ENCODE measurements at places on chromosomes 4 and X. TPM values are rescaled to one million over a fixed set of nuclear protein-coding genes. Genes with fewer than 3 reads are reported as not detected.

DMRTC1 gene
- 0.41 TPM for polyA plus RNA-seq

BCAP31 gene
- 148 TPM for polyA plus RNA-seq

GAGE12E gene
- polyA plus RNA-seq = not detected

- no peak for DNase-seq
Observed at GRCh38 chr4:184648054-184648312, 1.3 kb downstream of the CASP3 start.

GRCh38 chr4:66034262-66034661 is 364.0 kb upstream of the EPHA5 start:
- DNase-seq = no peak

DNA sequence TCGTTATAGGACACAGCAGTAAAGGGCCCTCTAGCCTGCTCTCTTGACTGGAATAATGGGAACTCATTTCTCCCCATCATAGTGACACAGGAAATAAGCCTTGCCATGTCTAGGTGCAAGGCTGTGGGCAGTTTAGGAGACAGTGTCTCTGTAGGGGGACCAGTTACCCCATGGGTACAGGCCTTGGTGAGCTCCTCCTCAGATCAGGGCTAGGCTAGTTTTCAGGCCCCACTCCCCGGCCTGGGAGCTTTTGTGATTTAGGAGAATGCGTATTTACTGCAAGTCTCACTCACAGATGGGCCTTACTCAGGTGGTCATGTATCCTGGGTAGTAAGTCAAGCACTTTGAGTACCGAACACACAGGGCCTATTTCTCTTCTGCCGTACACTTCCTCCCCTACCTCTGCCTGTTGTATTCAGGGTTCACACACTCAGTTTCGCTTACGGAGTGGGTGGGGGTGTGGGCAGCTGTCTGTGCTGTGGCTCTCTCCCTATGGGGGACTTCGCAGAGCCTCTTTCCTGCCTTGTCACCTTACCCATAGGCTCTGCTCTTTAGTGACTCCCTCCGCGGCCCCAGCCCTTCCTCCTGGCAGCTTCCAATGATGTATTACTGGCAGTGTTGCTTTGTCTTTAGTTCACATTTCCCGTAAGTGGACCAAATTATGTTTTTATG is 34.2 kb downstream of the FAM193A start:
- DNase-seq = no peak

- DNase-seq = no peak
Observed at GRCh38 chr4:100184787-100185186, 5.5 kb downstream of the DDIT4L start.

- DNase-seq = no peak
Observed at GRCh38 chr4:110869114-110869513, 246.2 kb upstream of the PITX2 start.

DNA sequence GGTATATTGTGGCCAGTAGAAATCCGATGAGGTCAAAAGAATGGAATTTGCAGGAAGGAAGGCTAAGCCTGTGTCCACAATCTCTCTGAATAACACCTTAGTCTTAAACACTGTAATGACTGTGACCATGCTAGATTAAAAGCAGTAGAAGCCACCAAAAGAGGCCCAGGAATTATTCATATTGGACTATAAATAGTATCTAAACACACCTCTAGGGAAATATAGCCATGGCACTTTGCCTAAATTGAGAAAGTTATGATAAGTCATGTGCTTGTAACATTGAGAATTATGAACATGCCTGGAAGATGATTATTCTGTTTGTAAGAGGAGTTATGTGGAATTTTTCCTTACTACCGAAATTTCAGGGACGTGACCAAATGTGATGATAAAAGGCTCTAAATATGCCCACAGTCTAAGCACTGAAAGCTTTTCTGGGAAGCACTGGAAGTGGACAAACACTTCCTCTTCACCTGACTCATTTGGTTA is 298.5 kb downstream of the KCTD8 start:
- no peak for DNase-seq

- DNase-seq = no peak
Observed at GRCh38 chr4:2937146-2937857, 25.9 kb downstream of the NOP14 start.

DNA sequence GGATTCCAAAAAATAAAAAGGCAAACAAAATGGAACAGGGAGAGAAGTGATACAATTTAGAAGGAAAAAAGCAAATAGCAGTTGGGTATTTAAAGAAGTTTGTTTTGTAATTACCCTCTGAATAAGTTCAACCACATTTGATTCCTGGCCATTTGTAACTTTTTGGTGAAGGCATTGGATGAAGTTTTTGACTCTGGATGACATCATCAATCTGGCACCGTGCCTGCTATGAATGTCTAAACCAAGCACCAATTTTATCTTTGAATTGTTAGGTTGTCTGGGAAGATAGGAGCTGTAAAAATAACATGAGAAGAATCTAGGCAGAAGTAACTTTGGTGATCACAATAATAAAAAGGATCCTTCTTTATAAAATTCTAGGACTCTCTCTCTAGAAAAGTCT is 29.5 kb downstream of the TMPRSS11A start:
- no peak for DNase-seq

DNA sequence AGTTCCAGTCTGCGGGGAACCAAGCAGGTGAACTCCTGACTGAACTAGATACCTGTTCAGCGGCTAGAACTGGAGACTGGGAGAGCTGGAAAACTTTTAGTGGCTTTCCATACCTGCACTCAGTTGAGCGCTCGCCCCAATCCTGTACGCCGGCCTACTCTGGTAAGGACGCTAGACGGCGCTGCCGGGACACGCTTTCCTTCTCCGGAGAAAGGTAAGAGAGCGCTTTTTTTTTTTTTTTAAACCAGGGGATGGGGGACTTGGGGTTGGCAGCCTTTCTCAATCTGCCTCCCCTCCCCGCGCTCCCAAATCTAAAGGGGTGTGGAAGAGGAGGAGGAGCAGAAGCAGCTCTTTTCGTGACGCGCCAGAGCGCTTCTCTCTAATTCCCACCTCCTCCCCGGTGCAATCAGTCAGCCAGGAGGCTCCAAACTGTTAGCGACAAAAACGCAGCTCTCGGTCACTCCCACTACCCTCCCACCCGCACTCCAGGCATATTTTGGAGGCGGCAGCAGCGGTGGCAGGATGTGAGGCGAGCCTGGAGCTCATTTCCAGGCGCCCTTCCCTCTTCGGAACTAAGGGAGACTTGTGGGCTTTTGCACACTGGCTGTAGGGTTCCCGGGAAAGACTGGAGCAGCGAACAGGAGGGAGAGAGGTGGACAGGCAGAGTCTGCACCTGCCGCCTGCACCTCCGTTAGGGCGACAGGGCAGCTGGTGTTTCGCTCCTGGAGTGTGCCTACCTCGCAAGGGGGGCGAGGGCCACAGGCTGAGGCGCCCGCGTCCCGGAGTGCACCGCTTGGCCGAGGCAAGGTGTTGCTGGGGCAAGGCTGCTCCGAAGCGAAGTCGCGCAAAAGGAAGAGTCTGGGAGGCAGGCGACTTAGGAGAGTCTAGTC is at the start of gene IL1RAPL2:
IL1RAPL2 (plus strand) TSS at position 409 of the 890 bp plus-strand sequence.
- DNase-seq = no peak

GRCh38 chr4:40990236-40990898 is 224.0 kb downstream of the APBB2 start:
- DNase-seq = no peak

- no peak for DNase-seq
Observed at GRCh38 chr4:17760626-17761025, 20.8 kb downstream of the FAM184B start.

All from right lung (tissue), 10 donors.